ENCODE measurements at places on chromosomes 7 and 10.

DNA sequence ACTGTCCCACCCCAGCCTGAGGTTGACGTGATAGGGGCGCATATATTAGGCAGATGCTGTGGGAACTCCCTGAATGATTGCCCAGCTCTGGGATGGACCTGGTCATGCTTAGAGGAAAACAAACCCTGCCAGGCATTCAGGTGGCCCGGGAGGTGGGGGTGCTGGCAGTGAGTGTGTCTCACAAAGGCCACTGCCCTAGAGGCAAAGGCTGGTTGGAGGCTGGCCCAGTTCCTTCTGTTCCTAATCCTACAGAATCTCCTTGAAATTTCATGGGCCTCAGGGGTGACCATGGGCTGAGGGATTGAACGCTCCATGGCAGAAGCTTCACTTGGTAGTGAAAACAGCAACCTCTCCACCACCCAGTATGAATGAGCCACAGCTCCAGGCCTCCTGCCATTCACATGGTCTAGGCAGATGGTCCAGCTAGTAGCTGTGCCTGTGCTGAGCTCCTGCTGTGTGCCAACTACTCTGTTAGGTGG lies 25.6 kb downstream of the ADRA2A start:
- DNase-seq: no peak

DNA sequence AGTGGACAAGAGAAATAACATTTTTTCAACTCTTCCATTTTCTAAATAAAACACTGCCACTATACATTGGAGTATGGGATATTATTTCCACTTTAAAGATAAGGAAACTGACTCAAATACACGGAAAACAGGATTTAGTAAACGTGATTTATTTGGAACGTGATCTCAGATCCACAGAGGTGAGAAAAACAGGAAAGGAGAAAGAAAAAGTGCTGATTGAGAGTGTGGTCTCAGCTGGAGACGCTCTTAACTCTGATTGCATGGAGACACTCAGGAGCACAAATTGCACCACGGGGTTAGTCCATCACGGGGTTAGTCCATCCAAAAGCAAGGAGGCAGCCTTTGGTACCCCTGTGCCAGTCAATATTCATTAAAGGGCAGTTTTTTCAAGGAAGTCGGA lies 142.5 kb downstream of the GNAT3 start:
- no peak for DNase-seq

DNA sequence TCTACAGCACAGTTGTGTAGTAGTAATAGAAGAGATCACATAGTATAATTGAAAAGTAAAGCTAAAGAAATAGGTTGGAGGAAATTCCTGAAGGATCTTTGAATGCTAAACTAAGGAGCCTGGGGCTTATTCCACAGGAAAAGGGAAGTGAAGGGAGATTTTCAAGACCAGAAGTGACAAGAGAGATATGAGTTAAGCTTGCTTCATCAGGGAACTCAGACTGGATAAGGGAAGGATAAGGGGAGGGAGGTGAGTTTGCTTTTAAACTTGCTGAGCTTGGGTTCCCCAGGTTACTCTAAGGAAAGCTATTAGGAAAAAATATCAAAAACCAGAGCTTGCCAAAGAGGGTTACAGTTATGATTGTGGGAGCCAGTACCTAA lies 182.4 kb downstream of the RAPGEF5 start:
- DNase-seq: no peak

DNA sequence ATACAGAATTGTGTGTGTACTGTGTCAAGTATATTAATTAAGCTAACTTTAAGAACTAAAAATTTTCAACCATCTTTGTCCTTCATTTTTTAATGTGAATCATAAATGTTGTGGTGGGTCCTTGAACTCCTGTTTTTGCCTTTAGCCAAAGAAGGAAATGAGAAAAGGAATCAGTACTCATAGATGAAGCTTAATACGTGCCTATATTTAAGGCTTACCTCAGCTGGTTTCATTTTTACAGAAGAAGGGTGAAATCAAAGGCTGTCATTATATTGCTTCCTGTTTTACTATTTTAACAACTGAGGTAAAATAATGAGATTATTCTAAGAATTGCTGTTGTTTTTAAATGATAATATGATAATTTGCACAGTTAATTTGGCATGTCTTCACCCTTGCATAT lies 6.3 kb upstream of the SNX13 start:
- DNase-seq: no peak

- no peak for DNase-seq
These were observed 21.0 kb upstream of the GRB10 start for GRCh38 chr7:50803359-50804337.

- no peak for DNase-seq
These were observed 156.7 kb downstream of the PLXNA4 start for GRCh38 chr7:132419542-132419941.

GRCh38 chr10:47176206-47176902 lies 123.6 kb upstream of the GDF10 start:
- DNase-seq: no peak

DNA sequence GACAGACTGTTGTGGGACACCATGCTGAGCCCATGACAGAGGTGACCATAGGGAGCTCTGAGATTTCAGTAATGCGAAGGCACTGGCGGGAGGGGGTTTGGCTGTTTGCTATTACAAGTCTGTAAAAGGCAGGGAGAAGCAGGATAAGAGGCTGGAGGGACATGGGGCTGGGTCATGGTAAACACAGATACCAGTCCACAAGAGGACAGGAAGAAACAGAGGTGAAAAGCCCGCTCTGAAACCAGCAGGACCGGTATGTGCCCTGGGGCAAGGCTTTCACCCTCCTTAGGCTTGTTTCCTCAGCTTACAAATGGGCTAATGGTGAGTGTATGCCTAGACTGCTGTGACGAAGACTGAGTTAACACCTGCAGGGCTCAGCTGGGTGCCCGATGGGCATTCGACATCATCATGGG lies 34.1 kb downstream of the ANXA11 start:
- no peak for DNase-seq

DNA sequence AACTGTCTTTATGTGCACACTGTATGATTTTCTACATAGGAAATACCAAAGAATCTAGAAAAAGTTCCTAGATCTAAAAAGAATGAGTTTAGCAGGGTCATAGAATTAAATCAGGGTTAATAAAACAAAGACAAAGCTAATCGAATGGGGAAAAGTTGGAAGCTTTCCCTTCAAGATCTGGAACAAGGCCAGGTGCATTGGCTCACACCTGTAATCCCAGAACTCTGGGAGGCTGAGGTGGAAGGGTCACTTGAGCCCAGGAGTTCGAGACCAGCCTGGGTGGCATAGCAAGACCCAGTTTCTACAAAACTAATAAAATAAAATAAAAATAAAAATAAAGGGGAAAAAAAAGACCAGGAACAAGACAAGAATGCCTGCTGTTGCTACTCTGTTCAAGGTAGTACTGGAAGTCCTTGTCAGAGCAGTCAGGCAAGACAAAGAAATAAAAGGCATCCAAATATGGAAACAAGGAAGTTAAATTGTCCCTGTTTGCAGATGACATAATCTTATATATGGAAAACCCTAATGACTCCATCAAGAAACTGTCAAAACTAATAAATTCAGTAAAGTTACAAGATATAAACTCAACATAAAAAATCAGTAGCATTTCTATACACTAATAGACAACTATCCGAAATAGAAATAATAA lies 76.1 kb upstream of the RHEB start:
- DNase-seq: no peak

DNA sequence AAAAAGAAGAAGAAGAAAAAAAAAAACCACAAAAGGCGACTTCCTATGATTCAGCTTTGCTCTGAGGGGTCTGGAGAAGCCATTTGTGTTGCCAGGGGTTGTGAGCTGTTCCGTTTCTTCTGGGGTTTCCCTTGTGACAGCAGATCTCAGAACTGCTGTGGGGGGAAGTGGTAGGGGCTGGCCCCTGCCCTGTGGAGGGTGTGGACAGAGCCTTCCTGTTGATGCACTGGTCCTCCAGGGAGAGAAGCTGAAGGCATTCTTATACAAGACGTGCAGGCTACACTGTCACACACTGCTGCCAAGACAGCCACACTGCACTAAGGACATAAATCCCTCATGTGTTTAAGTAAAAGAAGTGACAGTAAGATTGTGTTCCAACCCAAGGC lies 17.3 kb upstream of the CSGALNACT2 start:
- peak; percentile 77 for DNase-seq

- DNase-seq: no peak
These were observed 546 bp upstream of the HOXA3 start for GRCh38 chr7:27152816-27153442.

- DNase-seq: no peak
These were observed 13.0 kb upstream of the AKR1E2 start for GRCh38 chr10:4813023-4813422.

DNA sequence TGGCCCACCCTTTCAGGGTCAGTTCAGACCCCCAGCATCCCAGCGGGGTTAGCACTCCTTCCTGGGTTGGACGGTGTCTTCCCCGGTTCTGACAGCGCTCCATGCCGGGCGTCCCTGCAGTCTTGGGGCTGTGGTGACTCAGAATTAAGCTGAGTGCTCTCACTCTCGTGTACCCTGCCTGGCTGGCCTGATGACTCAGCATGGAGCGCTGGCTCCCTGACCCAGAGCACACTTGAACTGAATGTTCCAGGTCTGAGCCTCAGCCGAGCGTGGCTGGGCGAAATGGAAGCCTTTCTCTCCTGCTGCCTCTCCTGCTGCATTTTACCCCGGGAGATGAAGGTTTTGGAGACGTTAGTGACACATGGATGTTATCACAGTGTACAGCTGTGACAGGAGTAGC lies 7.1 kb downstream of the BAG3 start:
- DNase-seq: no peak

DNA sequence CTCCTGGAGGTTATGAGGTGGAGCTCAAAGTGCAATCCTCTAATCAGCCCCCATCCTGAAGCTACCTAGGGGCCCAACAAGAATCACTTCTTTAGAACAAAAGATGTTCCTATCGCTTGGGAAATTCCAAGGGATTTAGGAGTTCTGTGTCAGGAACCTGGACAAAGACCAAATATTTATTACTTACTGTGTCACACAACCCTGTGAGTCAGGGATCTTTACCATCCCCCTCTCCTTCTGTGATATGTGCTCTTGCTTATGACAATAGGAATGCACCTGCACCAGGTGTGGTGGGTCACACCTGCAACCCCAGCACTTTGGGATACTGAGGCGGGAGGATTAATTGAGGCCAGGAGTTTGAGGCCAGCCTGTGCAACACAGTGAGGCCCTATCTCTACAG lies 485.8 kb downstream of the PLXDC2 start:
- DNase-seq: no peak

- DNase-seq: no peak
These were observed 23.1 kb downstream of the ZCCHC24 start for GRCh38 chr10:79422178-79422892.

GRCh38 chr7:31052487-31052840 lies 356 bp downstream of the ADCYAP1R1 start:
- no peak for DNase-seq

DNA sequence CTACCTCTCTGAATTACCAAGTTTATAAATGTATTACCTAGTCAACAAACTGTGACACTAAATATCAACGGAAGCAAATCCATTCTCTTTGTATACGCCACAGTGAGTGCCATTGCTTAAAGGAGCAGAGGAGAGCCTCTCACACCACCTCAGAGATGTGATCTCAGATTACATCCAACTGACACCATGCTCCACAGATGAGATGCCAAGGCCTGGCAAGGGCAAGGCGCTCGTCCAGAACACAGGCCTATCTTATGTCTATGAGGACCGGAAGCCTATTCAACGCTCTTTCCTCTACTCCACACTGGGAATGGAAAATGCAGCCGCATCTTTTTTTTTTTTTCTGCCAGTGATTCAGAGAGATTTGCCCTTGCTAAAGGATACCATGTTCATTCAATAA lies 11.4 kb downstream of the PDIA4 start:
- DNase-seq: no peak

Measured in GF-D8 (cell line).